CD4-positive, alpha-beta memory T cell (primary cell): ENCODE measurements at places on chromosomes 7 and 10. TPM values are rescaled to one million over a fixed set of nuclear protein-coding genes. Genes with fewer than 3 reads are reported as not detected.

ACHE gene
- total RNA-seq, result not detected

ITPRID1 gene
- not detected for total RNA-seq

SLC16A12 gene
- total RNA-seq, result not detected

UTF1 gene
- total RNA-seq, result not detected

RASSF4 gene
- total RNA-seq, result 1.8 TPM

RNLS gene
- total RNA-seq, result 1.7 TPM

STEAP1B gene
- total RNA-seq, result not detected

CPA2 gene
- total RNA-seq, result not detected

ZNF746 gene
- total RNA-seq, result 25.6 TPM

SPDYE2 gene
- 0.28 TPM for total RNA-seq

DNA sequence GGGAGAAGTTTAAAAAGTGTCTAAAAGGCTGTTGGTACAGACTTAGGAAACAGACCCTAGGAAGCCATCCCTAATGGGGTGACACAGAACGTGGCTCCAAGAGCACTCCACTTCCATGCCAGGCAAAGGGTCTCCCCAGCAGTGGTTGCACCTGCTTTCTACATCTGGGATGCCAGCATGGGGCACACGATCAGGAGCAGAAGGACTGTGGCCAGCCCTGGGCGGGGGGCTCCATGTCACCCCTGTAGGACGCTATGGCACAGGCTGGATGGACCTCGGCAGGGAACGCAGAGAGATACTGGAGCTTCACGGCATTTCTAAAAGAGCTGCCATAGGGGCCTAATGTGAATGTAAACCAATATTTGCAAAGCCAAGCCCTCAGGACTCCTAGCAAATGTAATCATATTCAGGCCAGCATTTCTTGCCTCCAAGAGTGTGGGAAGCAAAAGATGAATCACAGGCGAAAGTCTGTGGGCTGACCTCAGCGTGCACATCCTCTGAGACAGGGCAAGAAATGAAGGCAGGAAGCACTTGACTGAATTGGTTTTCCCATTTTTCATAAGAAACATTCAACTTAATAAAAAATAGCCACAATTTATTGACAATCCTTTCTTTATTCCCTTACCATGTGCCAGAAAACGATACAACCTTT is 93.9 kb downstream of the ATXN7L1 start:
- DNase-seq, result no peak

- DNase-seq, result no peak
Measured at GRCh38 chr7:99459087-99459486, 6.9 kb downstream of the ATP5MF start.

DNA sequence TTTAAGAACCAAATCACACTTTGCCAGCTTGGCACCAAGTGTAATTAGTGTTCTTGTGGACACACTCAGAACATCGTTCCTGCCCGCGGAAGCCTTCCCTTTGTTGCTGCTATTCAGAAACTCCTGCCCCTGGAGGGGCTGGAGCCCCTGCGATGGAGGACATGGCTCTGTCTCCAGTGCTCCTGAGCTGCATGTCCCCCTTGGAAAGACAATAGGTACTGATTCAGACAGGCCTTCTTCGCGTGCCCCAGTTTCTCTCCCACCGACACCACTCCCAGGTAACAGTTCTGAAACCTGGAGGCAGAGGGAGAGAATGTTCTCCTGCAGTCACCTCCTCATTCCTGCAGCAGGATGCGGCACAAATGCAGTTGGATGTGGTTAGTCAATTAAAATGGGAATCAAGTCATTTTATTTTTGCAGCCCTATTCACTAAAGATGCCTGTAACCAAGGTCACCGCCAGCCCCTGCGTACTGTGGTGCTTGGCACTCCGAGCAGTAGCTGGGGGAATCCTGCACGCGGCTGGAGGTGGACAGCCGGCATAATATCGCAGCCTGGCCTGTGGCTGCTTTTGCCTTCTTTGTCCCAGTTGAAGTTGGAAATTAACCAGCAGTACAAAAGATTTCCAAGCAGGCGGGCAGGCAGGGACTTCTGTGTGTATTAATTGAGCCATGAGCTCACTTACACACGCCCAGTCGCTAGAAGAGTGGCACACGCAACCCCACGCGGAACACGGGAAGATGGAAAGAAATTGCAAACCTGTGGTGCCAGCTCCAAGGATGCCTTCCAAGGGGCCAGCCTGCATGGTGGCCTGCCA is 205.7 kb downstream of the EBF3 start:
- no peak for DNase-seq

DNA sequence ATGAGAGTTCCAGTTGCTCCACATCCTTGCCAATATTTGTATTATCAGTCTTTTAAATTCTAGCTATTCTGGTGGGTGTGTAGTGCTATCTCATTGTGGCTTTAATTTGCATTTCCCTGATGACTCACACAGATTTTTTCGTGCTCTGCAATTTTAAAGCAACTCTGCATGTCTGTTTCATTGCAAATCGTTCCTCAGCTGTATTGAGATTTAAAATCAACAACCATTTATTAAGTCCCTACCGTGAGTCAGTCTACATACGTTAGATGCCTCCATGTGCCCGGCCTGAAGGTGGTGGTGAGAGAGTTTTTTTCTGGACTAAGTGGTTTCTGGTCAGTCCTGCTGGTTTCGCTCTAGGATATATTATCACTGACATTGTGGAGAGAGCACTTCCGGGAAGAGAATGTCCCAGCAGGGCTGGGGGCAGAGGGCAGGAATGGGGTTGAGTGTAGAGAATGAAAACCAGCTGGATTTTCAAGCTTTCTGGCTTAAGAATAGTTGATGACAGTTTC is 8.4 kb upstream of the HYCC1 start:
- no peak for DNase-seq

DNA sequence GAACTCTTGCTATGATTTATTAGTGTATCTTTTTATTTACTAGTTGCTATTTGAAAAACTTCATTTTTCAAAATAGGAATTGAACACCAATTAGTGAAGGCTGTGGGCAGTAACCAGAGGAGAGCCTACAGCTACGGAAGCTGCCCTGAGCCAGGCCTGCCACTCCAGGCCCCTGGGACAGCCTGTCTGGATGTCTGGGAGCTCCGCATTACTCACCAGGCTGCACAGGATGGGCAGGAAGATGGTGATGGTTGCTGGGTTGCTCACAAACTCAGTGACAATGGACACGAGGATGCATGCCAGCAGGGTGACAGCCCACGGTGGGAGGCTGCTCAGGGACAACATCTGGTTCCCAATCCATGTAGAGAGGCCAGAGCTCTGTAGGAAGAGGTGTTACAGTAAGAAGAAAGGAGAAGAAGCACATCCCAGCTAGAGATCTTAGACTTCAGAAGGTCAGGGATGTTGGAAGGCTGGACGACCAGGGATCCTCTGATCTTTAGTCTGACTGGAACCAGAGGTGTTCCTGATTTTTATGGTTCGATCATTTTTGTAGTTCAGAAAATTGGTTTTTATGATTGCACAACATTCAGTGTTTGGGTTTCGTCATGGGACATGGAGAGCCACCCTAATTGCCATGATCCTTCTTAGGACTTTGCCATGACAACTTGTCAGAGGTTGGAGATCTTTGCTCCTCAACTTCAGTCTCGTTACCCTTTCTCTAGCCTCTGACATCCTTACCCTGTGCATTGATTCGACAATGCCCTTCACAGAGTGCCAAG is 23.2 kb downstream of the STMP1 start:
- no peak for DNase-seq

DNA sequence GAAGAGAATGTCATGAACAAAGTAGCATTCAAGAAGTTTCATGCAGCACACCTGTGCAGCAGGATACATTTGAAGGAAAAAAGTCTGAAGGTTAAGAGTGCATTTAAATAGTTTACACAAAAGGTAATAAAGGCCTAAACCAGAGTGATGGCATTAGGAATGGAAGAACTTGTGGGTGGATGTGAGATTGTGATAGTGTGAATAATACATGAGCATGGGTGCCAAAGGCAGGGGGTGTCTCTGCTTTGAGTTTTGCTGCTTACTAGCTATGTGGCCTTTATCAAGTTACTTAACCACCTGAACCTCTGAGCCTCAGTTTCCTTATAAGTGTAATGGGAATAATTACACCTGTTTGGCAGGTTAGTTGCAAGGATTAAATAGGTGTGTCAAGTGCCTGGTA is 21.0 kb downstream of the AGK start:
- DNase-seq, result no peak

DNA sequence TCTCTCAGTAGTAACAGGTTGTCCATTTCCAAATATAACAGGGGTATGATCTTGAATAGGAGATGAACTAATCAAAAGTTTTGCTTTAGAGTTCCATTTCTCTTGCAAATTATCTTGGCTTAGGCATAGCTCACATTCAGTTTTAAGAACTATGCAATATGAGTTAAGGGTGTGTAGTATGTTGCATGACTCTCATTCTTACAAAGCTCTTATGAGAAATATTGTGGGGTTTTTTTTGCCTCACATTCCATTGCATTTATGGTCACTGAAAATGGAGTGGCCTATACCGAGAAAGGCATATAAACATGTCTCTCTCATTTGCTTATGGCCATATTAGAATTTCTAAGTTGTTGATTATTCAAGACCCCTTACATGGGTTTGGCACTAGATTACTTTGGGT is 48.5 kb upstream of the LAMB1 start:
- no peak for DNase-seq

DNA sequence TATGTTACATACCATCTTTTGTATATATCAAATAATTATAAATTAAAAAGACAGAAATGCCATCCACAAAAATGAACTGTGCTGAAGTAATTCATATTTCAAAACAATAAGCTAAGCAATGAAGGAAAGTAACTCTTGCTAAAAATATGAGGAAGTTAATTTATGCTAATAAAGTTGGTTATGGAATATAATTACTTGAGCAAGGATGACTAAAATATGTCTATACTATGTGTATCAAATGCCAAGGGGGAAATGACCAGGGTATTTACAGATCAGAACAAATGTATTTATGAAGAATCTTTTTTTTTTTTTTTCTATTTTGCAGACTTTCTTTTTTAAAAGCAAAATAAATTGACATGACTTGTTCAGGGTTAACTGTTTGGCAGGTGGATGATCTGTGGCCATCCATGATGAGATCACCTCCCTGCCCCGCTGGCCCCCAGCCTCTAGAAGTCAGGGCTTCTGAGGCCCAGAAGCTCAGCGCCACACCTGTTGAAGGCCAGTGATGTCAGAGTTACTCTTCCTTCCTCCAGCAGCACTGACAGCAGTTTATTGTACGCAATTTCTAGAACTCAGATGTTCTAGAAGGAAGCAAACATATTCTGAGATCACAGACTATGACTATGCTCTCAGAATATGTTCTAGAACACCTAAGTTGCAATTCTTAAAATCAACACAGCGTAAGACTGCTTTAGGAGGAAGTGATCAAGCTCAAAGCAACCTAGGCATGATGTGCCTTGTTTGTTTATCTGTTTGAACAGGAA is 196.1 kb upstream of the KLF14 start:
- DNase-seq, result peak; percentile 56

GRCh38 chr7:148650232-148650858 is 48.4 kb upstream of the CUL1 start:
- DNase-seq, result no peak

DNA sequence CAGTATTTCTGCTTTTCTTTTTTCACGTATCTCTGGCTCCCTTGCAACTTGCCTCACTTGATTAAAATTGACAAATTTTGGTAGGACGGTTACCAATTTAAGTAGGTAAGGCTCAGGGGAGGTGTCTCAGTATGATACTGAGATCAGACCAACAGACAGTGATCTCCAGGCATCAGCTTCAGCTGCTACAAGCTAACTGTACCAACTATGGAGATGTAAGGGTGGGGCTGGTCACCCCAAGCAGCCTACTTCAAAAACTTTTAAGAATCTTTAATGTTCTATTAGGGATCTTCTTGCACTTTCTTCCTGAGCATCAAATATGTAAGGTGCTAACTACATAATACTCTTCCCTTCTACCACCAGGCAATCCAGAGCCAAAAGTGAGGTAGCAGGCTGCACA is 26.9 kb downstream of the SLC35B4 start:
- no peak for DNase-seq

GRCh38 chr7:70563960-70564359 is 568.0 kb upstream of the GALNT17 start:
- DNase-seq, result no peak

GRCh38 chr10:118423800-118424442 is 81.8 kb upstream of the FAM204A start:
- peak; percentile 43 for DNase-seq

GRCh38 chr7:107596881-107597581 is 17.0 kb downstream of the BCAP29 start:
- DNase-seq, result no peak

- peak; percentile 20 for DNase-seq
Measured at GRCh38 chr7:32479574-32480200, 10.5 kb downstream of the LSM5 start.

DNA sequence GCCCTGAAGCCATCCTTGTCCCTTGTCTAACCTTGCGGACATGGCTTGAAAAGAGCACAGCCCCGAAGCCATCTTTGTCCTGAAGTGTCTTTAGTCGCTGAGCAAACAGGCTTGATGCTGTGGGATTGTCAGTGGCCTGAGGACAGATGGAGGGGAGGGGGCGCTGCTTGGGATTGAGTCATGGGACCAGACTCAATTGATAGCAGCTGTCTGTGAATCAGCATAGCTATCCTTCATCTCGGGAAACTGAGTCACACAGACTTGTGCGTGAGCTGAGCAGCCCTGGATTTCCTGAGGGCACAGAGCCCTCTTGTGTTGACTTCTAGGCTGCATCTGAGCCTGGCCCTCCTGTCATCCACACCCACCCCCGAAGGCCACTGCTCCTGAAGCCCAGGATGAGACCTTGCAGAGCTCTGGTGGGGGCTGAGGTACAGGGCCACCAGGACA is 14.4 kb downstream of the MYO1G start:
- DNase-seq, result no peak

- no peak for DNase-seq
Measured at GRCh38 chr7:35251606-35252310, 2.1 kb downstream of the TBX20 start.
